Esophagus squamous epithelium (tissue), 5 donors: ENCODE measurements at places on chromosomes 7 and 10.

- DNase-seq: no peak
Observed at GRCh38 chr7:70573071-70573661, 558.8 kb upstream of the GALNT17 start.

GRCh38 chr7:105866102-105866801 lies 10.1 kb downstream of the ATXN7L1 start:
- DNase-seq: no peak

- DNase-seq: no peak
Observed at GRCh38 chr7:152312316-152312715, 123.5 kb downstream of the KMT2C start.

DNA sequence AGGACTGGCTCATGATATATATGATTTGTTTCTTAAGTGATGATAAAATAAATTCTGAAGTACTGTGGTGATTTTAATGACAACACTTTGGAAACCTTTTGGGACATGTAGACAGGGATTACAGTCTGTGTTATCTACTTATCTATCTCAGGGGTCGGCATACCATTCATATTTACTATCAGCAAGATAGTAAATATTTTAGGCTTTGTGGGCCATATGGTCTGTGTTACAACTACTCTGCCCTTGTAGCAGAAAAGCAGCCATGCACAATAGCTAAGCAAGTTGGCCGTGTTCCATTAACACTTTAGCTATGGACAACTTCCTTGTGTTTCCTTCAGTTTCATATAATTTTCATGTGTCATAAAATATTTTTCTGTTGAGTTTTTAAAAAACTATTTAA lies 97.8 kb upstream of the PRPS1L1 start:
- no peak for DNase-seq

DNA sequence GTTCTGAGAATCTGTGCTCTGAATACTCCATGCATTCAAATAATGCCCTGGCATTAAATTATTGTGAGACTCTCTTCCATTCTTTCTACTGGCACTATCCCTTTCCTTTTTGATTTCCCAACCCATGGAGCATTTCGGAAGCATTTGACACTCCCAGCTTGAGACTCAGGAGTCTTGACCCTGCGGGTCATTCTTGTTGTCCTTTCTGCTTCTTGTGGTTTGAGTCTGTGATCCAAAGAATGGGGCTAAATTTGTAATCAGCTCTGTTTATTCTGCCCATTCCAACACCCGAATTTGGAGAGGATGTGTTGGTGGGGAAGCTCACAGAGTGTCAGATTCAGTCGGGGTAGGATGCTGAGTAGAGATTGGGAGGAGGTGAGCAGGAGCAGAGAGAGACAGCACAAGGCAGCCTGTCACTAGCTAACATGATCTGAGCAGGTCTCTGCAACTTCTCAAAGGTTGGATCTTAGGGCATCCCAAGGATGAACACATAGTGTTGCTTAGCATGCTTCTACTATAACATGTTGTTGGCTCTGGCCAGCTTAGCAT lies 80.4 kb upstream of the BMPER start:
- DNase-seq: no peak

DNA sequence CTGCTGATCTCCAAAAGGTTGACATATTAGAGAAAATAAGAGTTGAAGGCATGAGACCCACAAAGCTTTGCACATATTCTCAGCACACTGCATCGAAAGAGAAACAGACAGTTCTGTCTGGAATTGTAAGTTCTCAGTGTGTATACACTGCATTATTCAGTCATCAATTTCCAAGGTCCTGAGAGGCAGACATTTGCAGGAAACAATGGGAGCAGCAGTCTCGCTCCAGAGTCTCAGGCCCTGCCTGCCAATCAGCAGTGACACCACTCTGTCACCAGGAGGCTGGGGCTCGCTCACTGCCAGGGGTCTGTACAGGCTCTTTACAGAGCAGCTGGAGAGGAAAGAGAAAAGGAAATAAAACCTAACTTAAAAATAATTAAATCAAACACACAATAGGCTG lies 36.3 kb downstream of the JAZF1 start:
- DNase-seq: no peak

DNA sequence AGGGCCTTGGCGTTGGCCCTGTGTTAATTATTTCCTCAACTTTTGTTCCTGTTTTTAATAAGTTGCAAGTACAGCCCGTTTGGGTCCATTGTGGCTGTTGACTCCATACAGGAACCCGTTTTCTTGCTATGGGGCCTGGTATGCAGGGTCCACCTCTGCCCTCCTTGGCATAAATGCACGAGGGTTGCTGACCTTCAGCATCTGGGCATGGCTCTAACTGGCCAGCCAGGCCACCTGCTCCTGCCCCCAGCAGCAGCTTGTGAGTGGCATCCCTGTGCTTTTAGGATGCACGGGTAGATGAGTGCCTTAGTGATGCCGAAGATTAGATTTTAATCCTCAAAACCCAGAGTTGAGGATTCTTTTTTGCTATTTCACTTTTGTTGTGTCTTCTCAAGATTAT lies 123.2 kb downstream of the GLRX3 start:
- DNase-seq: no peak

GRCh38 chr7:77439572-77439971 lies 23.4 kb upstream of the GSAP start:
- no peak for DNase-seq

- no peak for DNase-seq
Observed at GRCh38 chr7:106152313-106152665, 40.2 kb upstream of the SYPL1 start.

DNA sequence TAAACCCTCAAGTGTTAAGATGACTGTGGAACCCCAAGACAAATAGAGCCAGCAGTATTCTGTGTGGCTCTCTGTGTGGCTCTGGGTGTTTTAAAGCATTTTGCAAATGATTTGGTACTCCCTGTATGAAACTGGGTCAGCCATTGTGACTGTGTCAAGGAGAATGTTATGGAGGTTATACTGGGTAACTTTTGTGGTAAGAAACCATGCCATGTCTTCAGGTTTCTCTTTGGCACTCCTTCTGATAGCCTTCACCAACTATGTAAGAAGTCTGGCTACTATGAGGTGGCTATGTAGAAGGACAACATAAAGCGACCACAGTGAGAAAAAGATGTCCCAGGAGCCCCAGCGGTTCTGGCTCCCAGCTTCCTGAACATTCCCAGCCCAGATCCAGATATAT lies 226.6 kb upstream of the RHOBTB1 start:
- no peak for DNase-seq

DNA sequence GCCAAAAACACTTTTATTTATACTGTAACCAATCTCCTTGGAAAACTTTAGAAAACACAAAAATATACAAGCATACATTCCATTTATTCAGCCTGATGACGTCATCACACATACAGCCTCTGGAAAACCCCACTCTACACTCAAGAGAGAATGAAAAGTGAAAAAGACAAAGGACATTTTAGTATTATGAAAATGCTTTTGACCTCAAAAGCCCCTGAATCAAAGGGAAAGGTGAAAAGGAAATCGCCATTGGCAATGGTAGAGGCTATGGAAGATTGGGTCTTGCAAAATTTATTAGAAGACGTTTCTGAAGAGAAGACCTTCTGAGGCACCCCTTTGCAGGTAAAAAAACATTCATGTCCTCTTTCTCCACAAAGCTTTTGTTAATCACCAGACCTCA lies 82.9 kb upstream of the STRIP2 start:
- DNase-seq: no peak

DNA sequence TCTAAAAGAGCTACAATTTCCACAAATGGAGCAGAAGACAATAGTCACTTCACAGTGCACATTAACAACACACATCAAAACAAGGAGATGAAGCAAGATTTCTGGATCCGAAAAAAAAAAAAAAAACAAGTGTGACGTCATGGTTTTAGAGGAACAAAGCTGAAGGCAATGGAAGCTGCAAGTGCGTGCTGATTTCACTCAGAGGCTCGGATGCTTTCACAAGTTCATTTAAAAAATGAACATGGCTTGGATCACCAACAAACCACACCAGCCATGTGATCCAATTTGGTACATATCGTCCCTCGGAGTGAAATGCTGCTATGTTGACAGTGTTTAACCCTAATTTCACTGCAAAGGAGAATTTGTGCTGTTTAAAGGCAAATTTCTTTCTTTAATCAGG lies 337.0 kb upstream of the PRKCQ start:
- DNase-seq: no peak
